Stimulated activated naive CD4-positive, alpha-beta T cell treated with Interleukin-2 at 50 U/mL for 16 hours (primary cell): ENCODE measurements at places on chromosomes 13 and 19.

DNA sequence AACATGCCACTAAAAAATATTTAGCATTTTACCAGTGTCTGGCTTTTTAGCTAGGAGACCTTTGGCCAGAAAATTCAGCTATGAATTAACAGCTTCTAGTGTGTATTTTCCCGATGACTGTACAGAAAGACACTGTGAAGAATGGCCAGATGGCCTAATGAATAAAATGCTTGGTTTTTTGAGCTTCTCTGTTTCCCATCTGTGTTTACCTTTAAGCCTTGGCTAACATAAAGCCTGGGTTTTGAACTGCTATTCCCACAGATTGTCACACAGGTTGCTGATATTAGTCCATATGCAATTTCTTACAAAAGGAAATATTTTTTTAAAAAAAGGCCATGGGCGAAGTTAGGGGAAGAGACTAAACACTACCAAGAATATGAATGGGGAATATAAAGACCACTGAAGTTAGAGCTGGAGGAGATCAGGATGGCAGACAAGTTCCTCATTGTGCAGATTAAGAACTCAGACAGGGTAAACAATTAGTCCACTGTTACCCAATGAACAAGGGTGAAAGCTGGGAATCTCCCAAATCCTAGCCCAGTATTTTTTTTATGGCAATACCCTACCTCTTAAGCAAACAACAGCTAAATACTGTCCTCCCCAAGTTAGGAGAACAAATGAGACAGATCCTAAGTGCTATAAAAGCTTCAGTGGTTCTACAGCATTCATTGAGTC lies 95.1 kb downstream of the DCT start:
- DNase-seq, result no peak

GRCh38 chr13:30307194-30307970 lies at the start of gene KATNAL1:
Gene KATNAL1 (minus strand): TSS chr13:30307551. CDS start chr13:30283777, 23,774 bp downstream.
- peak; percentile 69 for DNase-seq

DNA sequence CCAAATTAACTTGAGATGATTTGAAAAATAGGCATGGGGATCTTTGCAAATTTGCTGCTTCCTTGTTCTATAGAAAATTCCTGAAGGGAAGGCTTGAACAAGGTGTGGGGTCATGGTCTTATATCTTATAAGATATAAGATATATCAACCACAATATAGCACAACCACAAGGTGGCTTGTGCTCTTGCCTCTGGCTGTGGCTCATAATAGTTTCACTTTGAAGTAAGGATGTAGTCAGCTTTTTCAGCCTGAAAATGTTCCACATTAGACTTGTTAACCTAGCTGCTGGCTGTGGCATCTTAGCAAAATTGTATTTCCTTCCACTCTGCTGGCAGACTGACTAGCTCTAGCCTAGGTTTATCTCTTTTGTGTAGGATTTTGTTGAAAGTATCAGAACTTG lies 169.7 kb downstream of the KLF5 start:
- DNase-seq, result no peak

DNA sequence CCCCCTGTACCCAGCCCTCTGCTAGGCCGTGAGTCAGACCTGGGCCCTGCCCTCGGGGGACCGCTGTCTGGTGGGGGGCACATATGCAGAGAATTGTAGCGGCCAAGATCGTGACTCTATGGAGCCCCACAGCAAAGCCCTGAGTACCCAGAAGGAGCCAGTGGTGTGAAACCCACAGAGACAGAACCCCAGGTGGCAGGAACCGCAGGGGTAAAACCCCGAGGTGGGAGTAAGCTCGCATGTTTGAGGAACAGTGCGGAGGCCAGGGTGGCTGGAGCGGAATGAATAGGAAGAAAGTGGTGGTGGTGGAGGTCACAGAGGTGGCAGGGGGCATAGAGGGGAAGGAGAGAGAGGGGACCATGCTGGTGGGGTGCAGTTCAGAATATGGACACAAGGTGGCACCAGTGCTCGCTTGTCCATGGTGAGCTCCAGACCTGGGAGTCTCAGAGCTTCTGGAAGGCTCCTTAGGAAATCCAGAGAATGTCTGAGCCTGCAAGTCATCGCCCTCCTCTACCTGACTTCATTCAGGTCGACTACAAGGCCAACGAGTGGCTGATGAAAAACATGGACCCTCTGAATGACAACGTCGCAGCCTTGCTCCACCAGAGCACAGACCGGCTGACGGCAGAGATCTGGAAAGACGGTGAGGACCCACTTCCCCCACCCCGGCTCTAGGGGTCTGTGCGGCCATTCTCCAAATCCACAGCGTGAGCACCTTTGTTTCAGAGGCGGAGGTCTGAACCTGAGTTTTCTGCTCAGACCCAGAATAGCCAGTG lies 48.9 kb downstream of the MYH14 start:
- peak; percentile 17 for DNase-seq

DNA sequence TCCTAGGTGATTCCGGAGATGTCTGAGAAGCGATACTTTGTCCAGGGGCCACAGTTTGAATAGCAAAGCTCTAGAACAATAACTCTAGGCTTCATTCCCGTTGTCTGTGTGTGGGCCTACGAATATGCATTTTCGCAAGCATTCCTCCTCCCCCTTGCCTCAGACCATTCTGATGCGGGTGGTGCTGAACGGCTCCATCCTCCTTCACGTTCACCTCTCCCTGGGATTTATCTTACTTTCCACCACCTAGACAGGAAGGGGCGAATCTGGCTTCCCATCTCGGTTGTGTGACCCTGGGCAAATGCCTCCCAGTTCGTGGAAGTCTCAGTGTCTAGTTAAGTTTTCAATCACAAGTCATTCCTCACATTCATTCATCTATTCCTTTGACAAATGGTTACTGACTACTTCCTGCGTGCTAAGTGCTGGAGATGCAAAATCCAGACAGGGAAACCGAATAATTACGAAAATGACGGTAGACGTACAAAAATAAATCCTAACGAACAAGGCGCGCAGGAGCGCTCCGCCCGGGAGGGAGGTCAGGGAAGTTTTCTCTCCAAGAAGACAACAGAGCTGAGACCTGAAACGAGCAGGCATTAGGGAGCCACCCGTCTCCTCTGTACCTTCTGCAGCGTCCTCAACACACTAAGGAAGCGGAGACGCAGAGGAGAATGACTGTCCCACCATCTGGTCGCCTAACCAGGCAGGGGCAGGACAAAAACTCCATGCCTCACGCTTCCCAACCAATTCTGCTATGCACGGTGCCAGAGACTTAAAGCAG lies 1.3 kb upstream of the CNOT3 start:
- no peak for DNase-seq

GRCh38 chr19:16041299-16041990 lies 34.9 kb upstream of the TPM4 start:
- DNase-seq, result peak; percentile 55

DNA sequence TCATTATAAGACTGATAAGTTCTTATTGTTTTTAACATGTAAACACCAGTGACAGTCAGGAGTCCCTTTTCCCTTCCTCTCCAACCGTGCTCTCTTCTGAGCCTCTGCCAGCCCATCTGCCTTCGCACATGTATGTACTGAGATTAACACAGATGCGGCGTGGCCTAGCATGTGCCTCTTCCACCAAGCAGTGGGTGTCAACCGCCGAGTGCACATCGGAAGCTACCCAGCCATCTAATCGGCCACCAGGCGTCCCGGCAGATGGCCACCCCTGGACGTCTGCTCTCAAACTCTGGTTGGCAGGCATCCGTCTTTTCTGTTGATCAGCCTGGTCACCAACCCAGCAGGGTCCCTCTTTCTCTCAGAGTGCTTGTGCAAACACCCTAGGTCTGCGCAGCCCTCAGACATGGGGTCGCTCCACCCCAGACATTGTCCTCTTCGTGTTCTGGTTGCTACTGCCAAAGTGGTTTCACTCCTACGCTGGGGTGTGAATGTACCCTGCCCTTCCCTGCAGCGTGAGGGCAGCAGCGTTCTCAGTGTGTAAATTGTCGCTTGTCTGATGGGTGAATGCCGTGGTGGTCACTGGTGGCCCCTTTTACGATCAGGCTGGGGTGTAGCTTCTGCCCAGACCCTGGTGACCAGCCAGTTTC lies 57.7 kb upstream of the LDLR start:
- DNase-seq, result no peak

DNA sequence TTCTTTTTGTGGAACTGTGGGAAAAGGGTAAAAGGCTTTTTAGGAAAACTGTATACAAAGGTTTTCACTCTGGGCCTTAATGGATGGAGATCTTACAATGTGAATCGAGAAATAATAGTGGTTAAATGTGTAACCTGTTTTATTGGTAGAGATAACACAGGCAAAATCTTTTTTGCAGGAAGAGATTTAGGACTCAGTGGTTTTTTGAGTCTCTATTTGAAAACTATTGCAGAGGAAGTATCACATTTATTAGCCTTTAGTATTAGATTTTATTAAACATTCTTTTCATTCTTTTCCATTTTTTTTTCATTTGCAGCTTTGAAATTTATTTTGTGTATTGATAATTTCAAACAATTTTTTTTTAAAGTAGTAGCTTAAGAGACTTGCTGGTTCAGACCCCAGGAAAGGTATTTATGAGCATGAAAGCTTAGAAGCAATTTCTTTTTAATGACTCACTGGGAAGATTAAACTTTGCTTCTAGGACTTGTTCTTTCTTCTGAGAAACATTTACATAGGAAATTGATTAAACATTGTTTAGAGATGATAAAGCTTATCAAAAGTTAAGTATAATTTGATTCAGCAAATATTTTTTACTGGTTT lies 10.5 kb downstream of the KLF5 start:
- DNase-seq, result no peak

GRCh38 chr19:14081797-14082674 lies 3.5 kb downstream of the C19orf67 start:
- peak; percentile 24 for DNase-seq

DNA sequence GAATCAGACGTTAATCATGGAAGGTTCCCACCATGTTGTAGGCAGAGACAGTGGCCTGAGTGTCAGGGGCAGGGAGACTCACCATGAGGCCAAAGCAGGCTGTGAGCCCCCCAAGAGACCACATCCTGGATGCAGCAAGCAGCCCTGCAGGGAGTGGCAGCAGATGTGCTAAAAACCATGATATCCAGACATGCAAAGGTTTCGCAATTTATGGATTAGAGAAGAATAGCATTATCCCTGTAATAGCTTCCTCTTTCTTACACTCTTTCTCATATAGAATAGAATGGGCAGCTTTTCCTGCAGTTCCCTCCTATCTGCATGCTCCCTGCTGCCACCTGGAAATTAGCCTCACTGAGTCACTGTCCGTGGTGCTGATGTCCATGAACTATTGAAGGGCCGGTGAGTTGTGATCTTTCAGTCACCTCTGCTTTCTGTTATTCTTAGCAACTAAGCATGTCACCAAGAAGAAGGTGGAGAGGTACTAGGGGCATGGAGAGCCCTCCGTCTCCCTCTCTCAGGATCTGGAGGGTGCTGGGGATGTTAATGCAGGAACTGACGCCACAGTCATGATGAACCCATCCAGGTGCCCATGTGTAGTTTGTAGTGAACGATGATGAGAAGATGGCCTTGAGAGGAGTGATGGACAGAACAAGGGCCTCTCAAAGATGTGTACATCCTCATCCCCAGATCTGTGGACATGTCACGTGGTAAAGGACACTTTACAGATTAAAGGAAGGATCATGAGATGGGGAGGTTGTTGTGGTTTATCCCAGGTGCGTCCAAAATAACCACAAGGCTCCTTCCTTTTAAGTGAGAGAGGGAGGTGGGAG lies 9.9 kb downstream of the CEACAM4 start:
- DNase-seq, result no peak
